Muscle of leg (tissue), 16 donors: ENCODE measurements at places on chromosomes 6 and 20. TPM values are rescaled to one million over a fixed set of nuclear protein-coding genes. Genes with fewer than 3 reads are reported as not detected.
A peak's percentile ranks its signal among the peaks of the same experiment; 100 is the strongest.

GRCh38 chr20:15191082-15191723 is 853.8 kb upstream of the FLRT3 start:
- no peak for DNase-seq
- no peaks in the 10 kb centered on the region for H3K4me1 ChIP-seq
- no peak overlapping the region for H3K4me3 ChIP-seq
- H3K27me3 ChIP-seq: no peaks in the 10 kb centered on the region
- H3K36me3 ChIP-seq: no peaks in the 10 kb centered on the region

DNA sequence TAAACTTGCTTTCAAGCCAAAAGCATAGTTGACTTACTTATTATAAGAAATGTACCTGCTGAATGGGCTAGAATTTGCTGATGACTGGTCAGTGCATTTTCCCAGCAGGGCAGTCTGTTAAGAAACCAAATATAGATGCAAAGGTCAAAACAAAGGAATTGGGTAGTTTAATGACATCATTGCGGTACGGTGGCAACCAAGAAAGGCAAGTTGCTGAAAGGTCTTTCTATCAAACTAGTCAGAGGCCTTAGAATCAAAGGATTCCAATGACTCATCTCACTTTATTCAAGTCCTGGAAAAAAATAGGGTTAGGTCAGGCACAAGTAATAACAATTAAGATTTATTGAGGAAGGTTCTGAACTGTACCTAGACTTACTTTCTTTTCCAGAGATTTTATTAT is 76.4 kb downstream of the KIZ start:
- no peak overlapping the region for H3K4me3 ChIP-seq
- no peak for DNase-seq
- H3K4me1 ChIP-seq: no peaks in the 10 kb centered on the region
- H3K36me3 ChIP-seq: peaks cover 4% of the 10 kb centered on the region
- H3K27me3 ChIP-seq: no peaks in the 10 kb centered on the region

- H3K36me3 ChIP-seq: no peaks in the 10 kb centered on the region
- no peak overlapping the region for H3K27ac ChIP-seq
- no peaks in the 10 kb centered on the region for H3K27me3 ChIP-seq
- no peak for DNase-seq
Measured at GRCh38 chr6:136486357-136486756, 63.9 kb downstream of the MAP7 start.

DNA sequence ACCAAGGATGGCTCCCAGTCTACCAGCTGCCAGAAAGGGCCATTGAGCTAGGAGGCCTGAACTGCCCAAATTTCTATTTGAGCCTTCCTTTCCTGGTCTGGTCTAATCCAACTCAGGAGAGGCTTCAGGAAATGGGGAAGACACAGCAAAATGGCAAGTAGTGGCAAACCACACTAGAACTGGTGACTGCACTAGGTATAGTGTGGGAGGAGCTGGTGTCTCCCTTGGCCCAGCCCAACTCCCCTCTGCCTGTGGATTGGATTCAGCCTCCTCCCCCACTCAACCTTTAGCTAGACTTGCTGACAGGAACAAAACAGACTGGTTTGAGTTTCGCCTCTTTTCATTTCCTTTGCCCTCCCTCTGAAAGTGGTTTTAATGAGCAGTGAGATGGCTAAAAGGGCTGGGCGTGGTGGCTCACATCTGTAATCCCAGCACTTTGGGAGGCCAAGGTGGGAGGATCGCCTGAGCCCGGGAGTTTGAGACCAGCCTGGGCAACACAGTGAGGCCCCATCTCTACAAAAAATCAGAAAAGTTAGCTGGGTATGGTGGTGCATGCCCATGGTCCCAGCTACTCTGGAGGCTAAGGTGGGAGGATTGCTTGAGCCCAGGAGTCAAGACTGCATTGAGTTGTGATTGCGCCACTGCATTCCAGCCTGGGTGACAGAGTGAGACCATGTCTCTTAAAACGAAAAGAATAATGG is 17.5 kb downstream of the MRPS18A start:
- peaks cover 86% of the 10 kb centered on the region for H3K4me1 ChIP-seq
- H3K27me3 ChIP-seq: no peaks in the 10 kb centered on the region
- H3K4me3 ChIP-seq: no peak overlapping the region
- peak; percentile 57 for DNase-seq

DNA sequence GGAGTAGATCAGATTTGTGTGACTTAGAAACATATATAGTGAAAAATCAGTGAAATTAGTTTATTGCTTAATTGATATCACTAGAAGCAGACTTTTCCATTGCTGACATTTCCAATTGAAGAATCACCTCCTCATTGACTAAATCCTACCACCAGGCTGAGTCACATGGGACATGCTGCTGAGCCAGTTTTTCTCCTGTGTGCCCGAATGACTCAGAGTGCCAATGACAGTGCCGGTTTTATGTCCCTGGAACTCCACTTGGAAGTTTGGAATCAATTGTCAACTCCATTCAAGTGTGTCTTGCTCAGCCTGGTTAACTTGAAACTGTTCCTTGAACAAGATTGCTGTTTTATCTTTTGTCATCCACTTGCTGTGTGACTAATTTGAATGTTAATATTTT is 316.1 kb upstream of the PRDM1 start:
- H3K27ac ChIP-seq: no peak overlapping the region
- no peak overlapping the region for H3K4me3 ChIP-seq
- DNase-seq: no peak
- H3K36me3 ChIP-seq: no peaks in the 10 kb centered on the region

GRCh38 chr6:161924516-161925116 is 650.8 kb upstream of the AGPAT4 start:
- H3K4me1 ChIP-seq: no peaks in the 10 kb centered on the region
- no peaks in the 10 kb centered on the region for H3K27me3 ChIP-seq
- no peaks in the 10 kb centered on the region for H3K36me3 ChIP-seq
- no peak overlapping the region for H3K27ac ChIP-seq
- H3K4me3 ChIP-seq: no peak overlapping the region

- peak; percentile 46 for DNase-seq
- H3K27ac ChIP-seq: peak overlapping the region; percentile 25
- no peaks in the 10 kb centered on the region for H3K27me3 ChIP-seq
- no peak overlapping the region for H3K4me3 ChIP-seq
Measured at GRCh38 chr20:48295966-48296421, 510.7 kb upstream of the SULF2 start.

- DNase-seq: no peak
- H3K4me1 ChIP-seq: peaks cover 10% of the 10 kb centered on the region
- H3K27ac ChIP-seq: peak overlapping the region; percentile 82
- no peaks in the 10 kb centered on the region for H3K27me3 ChIP-seq
Measured at GRCh38 chr20:58308290-58308679, 1.2 kb upstream of the RAB22A start.

DNA sequence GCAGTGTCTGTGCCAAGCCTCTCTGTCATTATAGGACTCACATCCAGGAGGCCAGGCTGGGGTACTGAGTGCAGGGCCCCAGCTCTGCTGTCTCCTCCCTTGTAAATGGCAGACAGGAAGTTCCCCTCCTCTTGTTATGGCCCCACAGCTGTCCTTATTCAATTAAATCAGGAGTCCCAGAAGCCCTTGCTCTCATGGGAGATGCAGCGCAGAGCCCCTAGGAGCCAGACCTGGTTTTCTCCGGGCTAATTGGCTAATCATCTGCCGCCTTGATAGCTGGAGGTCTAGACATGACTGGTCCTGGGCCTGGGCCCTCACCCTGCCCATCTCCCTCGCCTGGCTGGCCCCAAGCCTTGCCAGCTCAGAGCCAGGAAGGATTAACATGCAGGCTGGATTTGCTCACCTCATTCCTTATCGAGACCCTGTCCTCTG is 172.0 kb downstream of the VEGFA start:
- no peak overlapping the region for H3K27ac ChIP-seq
- DNase-seq: no peak
- H3K36me3 ChIP-seq: no peaks in the 10 kb centered on the region

DNA sequence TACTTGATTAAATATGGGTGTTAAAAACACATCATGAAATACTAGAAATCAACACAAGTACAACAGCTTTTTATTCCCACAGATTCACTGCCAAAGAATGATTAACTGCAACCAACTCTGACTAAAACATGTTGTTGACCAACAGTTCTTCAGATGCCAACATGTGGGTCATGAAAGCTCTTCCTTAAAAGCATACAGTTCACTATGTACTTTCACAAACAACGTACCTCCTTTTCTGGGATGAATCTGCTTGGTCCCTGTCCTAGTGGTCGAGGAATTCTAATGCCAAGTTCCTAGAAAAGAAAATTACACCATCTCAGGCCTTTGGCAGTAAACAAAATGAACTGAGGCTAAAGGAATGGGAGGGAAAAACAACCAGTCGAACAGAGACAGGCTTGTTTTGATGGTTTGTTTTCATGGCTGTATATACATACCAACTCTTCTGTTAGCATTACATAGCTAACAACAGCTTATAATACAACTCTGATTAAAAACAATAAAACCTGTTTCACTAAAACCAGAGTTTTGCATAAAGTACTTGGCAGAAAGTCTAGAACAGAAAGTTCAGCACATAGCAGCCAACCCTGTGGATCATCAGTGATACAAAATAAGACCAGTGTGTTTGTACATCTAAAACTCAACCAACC is 92.5 kb downstream of the SESN1 start:
- H3K36me3 ChIP-seq: peaks cover 12% of the 10 kb centered on the region
- H3K4me1 ChIP-seq: no peaks in the 10 kb centered on the region
- no peaks in the 10 kb centered on the region for H3K27me3 ChIP-seq
- H3K4me3 ChIP-seq: no peak overlapping the region
- H3K27ac ChIP-seq: peak overlapping the region; percentile 29

GRCh38 chr6:24564081-24564480 is 69.3 kb downstream of the ALDH5A1 start:
- no peaks in the 10 kb centered on the region for H3K4me1 ChIP-seq
- no peak overlapping the region for H3K4me3 ChIP-seq
- H3K27ac ChIP-seq: no peak overlapping the region
- no peak for DNase-seq
- no peaks in the 10 kb centered on the region for H3K27me3 ChIP-seq

DNA sequence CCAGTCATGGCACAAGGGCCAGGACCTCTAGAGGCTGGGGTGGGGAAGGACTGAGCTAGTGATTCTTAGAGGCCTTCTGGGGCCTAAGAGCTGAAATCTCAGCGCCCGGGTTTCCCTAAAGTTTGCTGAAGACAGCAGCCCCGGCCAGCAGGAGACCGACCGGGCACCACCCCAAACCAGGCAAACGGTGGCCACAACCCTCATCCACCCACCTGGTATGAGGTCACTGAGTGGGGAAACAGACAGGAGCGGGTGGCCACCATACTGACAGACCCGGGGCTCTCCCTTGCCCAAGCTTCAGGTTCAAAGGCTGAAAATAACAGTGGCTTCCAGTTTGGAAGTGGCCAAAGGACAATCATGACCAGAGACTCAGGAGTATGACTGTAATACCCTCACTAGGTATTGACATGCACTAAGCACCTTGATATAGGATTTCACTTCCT is 35.0 kb upstream of the ID1 start:
- no peaks in the 10 kb centered on the region for H3K27me3 ChIP-seq
- no peak overlapping the region for H3K4me3 ChIP-seq
- peaks cover 45% of the 10 kb centered on the region for H3K36me3 ChIP-seq
- DNase-seq: no peak
- H3K27ac ChIP-seq: no peak overlapping the region

DNA sequence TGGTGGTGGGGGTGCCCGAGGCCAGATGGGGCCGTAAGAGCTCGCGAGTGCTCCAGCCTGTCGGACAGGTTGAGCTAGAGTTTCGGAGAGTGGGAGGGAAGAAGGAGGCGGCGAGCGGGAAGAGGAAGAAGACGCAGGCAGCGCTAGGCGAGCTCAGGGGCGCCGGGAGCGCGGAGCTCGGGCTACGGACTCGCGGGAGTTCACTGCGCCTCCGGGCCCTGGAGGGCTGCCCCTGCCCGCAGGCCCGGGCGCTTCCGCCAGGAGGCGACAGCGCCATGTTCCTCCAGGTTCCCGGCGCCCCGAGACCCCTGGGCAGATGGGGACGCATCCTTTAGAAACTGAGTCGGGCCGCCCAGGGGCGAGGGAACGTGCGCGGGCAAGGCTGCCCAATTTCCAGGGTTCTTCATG is 984 bp downstream of the TFAP2C start:
- no peak overlapping the region for H3K27ac ChIP-seq
- H3K36me3 ChIP-seq: no peaks in the 10 kb centered on the region
- DNase-seq: peak; percentile 32
- H3K4me1 ChIP-seq: peaks cover 37% of the 10 kb centered on the region

DNA sequence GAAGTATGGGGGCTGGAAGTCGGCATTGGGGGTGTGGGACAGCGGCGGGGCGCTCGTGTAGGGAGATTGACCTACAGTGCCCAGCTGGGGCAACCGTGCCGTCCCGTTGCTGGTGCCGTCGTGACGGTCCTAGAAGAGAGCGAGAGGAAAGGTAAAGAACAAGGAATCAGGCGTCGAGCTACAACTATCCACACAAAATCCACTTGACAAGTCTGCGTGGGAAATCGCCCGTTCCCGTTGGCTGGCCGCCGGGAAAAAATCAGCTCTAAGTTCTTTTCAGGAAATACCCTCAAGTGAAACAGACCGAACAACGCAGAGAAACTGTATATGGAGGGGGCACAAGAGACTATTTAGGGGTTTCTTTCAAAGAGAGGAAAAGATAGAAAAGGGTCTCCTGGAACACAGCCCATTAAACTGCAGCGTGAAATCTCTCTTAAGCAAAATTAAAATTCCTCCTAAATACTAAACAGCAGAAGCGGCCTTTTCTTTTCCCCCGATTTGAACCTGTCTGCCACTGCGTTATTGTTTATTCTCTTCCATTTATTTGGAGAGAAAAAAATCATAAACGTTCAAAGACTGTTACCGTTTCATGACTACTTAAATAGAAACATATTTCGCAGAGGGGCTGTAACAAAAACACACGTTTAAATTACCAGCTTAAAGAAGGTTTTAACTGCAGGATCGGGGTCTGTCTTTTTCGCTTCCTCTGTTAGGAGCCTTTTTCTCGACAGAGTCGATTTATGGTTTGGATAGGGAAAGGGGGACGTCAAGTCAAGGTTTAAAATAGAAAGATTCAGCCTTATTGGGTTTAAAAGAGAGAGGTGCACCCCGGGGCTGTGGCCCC is 4.4 kb downstream of the TFAP2A start:
- H3K4me3 ChIP-seq: no peak overlapping the region
- H3K27ac ChIP-seq: no peak overlapping the region
- DNase-seq: no peak
- no peaks in the 10 kb centered on the region for H3K36me3 ChIP-seq
- peaks cover 38% of the 10 kb centered on the region for H3K4me1 ChIP-seq
- H3K27me3 ChIP-seq: peaks cover 67% of the 10 kb centered on the region

- H3K36me3 ChIP-seq: no peaks in the 10 kb centered on the region
- no peak for DNase-seq
- no peak overlapping the region for H3K4me3 ChIP-seq
- H3K4me1 ChIP-seq: no peaks in the 10 kb centered on the region
Measured at GRCh38 chr6:31567531-31568370, 4.3 kb upstream of the LTA start.

HM13 gene
- 26.4 TPM for total RNA-seq

SPATS1 gene
- total RNA-seq: not detected

ZC3H12D gene
- total RNA-seq: 0.27 TPM

GGTLC1 gene
- total RNA-seq: not detected

SCP2D1 gene
- total RNA-seq: not detected

EYS gene
- total RNA-seq: 1.1 TPM

BHLHE23 gene
- total RNA-seq: not detected

BEND6 gene
- 0.27 TPM for total RNA-seq

MUC22 gene
- not detected for total RNA-seq

ZSCAN16 gene
- total RNA-seq: 4.8 TPM
